Retina (tissue), 1 donor: ENCODE measurements at places on chromosomes 7 and 10.

- DNase-seq: no peak
These were observed 7.5 kb downstream of the ANKIB1 start for GRCh38 chr7:92253251-92253650.

- DNase-seq: no peak
These were observed 57.4 kb downstream of the EEPD1 start for GRCh38 chr7:36210291-36210922.

DNA sequence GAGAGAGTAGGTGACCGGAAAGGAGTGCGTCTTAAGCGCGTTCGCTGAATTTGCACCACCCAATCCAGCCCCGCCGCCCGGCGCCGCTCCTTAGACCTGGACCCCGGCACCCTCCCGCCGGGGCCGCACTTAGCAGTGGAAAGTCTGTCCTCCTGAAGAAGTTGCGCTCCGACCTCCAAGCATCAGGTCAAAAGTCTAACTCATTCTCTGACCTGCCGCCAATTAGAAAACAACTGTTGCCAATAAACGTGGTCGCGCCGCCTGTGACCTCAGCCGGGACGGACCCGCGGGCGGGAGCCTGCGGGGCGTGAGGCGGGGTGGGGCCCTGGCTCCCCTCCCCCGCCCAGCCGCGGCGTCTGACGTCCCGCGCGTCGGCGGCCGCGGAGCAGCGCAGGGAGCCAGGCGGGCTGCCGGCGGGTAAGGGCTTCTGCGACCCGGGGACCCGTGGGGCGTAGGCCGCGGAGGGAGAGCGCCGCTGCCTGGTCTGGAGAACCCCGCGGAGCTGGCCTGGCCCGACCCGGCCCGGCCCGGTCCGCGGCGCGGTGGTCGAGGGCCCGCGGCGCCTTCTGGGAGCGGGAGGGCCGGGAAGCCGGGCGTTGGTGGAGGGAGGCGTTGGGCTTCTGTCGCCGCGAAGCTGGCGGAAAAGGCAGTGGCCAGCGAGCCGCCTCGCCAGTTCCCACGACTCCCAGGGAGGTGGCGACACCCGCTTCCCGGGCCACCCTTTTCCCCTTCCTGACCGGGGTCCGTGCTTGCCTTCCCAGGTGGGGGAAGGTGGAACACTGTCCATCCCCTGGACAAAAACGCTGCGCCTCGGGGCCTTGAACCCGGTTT is at the start of gene BCAP29:
BCAP29 (plus strand) TSS at position 362 of the 831 bp plus-strand sequence. CDS start 527 bp downstream, outside the sequence.
- peak; percentile 86 for DNase-seq

- DNase-seq: no peak
These were observed 92.7 kb downstream of the FAM13C start for GRCh38 chr10:59269651-59270050.

DNA sequence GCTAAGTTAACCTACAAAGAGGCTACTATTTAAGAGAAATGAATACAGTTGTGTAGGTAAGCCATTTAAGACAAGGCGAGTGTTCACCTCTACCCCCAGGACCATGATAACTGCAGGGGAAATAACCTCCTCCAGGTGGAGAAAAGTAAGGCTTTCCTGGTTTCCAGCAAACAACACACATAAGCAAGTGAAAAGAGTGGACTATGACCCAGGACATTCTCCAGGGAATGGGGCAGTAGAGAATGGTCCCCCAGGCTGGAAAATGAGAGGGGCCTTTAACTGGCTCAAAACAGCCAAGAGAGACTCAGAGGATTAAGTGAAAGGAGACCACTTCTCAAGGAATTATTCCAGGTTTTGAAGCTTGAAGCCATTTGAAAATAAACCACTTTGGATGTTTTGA is 101.0 kb upstream of the GJD4 start:
- no peak for DNase-seq

DNA sequence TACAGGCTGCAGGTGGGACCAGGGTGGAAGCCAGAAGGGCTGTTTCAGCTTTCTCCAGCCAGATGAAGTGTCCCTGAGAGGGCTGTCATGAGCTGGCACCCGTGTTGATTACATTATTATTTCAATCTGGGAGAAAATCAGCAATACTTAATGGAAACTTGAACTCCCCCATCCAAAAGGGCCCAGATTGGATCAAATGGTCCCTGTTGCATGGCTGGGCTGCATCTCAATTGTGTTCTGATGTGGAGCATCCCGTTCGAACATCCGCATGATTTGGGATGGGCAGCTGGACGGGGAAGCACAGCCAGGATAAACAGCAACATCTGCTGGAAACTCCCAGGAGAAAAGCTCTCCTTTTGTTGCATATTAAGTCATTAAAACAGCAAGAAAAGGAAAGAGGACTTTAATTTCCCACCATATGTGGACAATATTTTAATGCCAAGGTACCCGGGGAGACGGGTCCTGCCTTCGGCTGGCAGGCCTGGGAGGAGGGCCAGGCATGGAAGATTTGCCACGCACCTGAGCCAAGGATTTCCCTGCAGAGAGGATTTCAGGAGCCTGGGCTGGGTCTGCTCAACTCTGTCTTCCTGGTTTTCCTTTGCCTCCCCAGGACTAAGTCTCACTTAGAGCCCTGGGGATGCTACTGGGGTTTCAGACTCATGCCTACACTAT is 52.4 kb downstream of the NPTX2 start:
- DNase-seq: no peak

- DNase-seq: no peak
These were observed 87.3 kb downstream of the PALS2 start for GRCh38 chr7:24660546-24660945.

DNA sequence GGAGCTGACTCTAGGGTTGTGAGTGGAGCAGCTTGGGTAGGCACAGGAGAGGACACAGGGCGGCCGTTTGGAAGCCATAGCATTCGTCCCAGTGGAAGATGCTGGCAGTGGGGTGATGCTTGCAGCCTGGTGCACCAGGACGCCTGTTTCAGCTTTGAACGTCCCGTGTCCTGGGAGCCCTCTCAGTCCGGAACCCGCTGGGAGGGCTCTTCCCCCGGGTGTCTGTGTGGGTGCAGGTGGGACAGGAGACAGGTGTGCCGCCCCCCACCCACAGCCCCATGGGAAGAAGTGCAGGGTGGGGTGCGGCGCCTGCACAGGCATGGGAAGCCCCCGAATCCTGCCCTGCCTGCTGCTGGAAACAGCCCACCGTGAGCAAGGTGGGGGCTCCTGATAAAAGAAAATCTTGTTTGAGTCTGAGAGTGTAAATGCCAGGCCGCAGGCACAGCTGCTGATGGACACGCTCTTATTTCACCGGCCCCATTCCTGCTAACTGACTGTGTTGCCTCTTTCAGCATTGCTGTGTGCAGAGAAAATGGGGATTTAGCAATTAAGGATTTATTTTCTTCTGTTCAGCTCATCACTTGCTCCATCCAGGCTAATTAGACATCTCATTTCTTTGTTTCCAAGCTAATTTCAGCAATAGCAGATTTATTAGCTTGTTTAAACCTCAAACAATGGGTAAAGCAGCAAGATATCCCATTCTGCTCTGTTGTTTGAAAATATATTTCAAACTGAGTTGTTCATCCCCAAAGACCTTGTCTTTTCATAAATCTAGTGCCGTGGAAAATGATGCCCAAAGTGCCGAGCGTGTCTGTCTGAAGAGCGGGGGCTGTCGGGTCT is 54.9 kb upstream of the DPYSL4 start:
- no peak for DNase-seq

- no peak for DNase-seq
These were observed 2.0 kb upstream of the PURB start for GRCh38 chr7:44887293-44887692.

DNA sequence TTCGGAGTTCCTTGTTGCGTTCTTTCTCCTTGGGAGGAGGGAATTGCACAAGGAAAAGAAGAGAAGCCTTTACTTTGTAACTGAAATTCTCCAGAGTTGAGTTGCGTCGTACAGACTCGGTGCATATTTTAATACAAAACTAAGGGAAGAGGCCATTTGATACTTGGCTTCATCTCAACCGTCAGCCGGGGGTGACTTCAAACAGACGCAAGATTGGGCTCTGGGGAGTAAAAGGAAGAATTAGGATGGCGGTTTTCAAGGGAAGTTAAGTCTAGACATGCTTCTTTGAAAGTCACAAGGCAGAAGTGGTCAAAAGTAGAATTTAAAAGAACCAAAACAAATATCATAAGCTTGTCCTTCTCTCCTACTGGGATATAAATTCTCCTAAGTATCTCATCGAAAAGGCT is 1.6 kb downstream of the PRR15 start:
- no peak for DNase-seq

DNA sequence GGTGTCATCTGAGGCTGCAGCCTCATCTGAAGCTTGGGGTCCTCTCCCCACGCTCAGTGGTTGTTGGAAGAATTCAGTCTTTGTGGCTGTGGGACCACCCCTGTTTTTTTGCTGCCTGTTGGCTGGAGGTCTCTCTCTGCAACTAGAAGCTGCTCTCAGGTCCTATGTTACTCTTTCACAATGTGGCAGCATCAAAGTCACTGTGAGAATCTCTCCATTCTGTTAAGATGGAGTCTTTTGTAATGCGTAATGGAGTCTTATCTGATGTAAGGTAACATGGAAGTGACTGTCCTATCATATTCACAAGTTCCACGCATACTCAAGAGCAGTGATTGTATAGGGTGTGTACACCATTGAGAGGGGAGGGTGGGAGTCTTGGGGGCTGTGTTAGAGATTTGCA is 24.9 kb downstream of the TSPAN13 start:
- no peak for DNase-seq

DNA sequence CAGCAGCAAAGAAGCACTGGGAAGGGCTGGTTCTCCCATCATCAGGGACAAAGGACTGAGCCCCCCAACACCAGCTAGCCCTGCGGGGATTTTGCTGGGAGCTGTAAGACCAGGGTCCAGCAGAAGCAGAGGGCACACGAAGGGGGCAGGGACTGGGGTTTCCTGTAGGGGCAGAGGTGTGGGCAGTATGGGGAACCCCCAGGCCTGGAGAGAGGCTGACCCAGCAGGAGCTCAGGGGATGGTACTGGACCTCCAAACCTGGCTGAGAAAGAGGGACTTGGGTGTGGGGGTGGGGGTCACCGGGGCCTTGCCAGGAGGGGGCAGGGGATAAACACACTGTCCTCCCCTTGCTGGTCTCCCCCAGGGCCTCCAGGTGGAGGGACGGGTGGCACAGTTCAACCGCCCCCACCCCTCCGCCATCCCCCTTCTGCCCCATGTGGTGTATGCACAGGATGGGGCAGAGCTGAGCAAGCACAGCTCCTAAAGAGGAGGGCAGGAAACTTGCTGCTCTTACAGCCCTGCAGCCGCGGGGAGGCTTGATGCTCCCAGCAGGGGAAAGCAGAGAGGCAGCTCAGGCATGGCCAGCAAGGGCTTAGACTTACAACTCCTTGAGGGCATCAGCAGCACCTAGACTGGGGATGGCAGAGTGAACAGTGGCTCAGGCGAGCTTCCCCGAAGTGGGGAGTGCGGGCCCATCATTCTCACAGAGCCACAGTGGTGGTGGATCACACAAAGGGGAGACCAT is 12.4 kb upstream of the RET start:
- no peak for DNase-seq

GRCh38 chr10:130337696-130338635 is 201.8 kb downstream of the GLRX3 start:
- DNase-seq: no peak

DNA sequence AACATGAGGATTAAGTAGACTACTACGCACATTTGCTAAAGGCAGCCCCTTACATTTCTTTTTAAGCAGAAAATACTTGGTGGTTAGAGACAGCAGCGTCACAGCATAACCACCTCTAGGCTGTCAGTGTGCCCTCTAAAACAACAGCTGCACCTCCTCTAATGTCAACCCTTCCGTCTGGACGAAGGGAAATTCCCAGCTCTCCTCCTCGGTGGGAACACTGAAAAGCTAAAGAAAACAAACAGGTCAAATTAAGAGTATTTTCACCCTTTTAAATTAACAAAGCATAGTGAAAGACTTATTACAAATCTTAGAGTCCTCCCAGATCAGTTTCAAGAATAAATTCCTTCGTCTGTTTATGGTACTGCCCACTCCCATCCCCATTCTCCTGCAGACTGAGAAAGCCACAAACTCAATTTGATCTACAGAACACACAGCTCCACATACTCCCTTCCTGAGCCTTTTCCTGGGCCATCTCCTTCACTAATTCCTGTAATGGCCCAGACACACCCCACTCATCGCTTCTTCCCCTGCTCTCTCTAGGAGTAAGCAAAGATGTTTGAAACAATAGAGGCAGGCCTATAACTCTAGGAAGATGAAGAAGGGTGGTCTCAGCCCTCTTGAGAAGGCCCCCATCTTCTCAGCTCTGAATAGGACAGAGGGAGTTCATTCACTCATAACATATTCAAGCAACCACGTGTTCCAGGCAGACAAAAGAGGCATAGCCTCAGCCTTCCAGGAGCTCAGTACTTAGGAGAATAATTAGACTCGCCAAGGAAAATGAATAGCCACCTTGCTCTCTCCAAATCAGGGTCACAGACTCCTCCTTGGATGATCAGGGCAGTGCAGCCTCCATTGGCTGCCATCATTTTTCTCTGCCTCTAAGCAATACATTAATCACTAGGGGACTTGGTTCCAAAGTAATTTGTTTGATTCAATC is 47.5 kb upstream of the HNRNPH3 start:
- DNase-seq: peak; percentile 45

GRCh38 chr7:103704701-103705100 is 258.7 kb upstream of the SLC26A5 start:
- no peak for DNase-seq

- no peak for DNase-seq
These were observed 19.1 kb upstream of the GJD4 start for GRCh38 chr10:35585903-35586535.

DNA sequence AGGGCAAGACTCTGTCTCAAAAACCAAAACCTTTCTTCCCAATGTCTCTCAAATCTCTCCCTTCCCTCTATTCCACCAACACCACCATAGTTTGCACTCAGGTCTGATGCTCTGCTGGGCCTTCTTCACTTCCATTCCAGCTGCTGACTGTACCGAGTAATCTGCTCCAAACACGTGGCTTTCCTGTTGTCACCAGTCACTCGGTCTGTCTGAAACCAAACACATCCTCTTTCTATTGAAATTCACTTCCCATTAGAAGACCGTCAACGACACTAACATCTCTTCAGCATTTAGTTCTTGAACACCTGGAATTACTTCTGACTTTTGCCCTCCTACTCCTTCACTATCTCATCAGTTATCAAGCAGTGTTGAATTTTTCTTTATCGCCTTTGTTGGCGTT is 4.7 kb upstream of the NRF1 start:
- no peak for DNase-seq

DNA sequence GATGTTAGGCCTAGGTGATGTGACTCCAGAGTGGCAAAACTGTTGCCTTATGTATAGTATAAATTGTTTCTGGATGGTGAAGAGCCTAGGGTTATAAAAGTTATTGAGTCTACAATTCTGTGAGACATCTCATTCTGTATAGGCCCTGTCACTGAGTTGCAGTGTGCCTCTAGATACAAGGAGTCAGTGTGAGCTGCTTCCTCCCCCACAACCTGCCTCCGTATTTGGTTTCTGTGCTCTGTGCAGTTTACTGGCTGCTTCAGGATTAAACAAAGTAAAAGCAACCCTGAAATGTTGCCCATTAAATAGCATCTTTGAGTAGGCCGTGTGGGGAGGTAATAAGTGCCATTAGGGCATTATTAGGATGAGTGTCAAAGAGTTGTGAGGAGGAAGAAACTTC is 1.9 kb upstream of the IFRD1 start:
- no peak for DNase-seq

DNA sequence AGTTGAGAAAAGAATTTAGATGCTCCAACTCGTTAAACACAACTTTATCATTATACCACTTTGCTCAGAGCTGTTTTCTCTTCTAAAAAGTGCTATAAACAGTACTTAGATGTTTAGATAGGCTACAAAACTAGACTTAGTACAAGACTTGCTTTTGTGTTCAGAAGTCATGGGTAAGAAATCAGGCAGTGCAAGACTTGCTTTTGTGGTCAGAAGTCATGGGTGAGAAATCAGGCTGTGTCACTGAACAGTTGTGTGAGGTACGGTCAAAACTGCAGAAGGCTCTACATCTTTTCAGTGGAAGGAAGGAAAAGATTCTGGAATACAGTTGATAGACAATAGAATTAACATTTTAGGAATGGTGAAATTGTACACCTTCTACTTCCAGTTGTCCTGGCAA is 239.7 kb downstream of the DNAJB9 start:
- no peak for DNase-seq
